Central memory CD8-positive, alpha-beta T cell (primary cell): ENCODE measurements at places on chromosomes 2 and 18.

- no peak for DNase-seq
These were observed 3.5 kb upstream of the THUMPD2 start for GRCh38 chr2:39782591-39782990.

GRCh38 chr2:239598732-239599090 is 197.9 kb upstream of the HDAC4 start:
- no peak for DNase-seq

DNA sequence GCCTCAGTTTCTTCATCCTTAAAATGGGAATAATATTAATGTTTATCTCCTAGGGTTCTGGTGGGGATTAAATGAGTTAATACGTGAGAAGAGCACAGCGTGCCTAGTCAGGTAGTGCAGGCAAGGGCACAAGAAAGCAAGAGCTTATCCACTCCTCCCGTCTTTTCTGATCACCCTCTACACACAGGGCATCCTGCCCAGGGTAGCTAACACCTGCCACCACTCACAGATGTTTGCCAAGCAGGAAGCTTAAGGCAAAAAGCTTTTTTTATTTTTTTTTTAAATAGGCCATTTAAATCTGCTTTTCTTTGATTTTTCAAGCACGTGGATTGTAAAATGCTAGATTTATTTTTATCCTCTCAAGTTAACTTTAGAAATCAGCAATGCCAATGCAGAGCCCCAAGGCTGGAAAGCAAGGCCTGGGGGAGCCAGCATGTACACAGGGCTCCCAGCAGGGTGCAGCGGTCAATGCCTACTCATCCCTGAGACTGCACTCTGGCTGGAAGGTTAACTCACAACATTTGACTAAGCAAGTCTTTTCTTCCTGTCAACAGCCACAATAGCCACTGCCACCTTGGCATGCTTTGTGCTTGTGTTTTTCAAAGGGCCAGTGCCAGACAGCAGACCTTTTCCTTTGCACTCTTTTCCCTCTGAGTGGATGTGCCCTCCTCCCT is 86.5 kb upstream of the ACAA2 start:
- DNase-seq, result no peak

GRCh38 chr2:202024871-202025270 is 8.8 kb upstream of the FZD7 start:
- DNase-seq, result no peak

DNA sequence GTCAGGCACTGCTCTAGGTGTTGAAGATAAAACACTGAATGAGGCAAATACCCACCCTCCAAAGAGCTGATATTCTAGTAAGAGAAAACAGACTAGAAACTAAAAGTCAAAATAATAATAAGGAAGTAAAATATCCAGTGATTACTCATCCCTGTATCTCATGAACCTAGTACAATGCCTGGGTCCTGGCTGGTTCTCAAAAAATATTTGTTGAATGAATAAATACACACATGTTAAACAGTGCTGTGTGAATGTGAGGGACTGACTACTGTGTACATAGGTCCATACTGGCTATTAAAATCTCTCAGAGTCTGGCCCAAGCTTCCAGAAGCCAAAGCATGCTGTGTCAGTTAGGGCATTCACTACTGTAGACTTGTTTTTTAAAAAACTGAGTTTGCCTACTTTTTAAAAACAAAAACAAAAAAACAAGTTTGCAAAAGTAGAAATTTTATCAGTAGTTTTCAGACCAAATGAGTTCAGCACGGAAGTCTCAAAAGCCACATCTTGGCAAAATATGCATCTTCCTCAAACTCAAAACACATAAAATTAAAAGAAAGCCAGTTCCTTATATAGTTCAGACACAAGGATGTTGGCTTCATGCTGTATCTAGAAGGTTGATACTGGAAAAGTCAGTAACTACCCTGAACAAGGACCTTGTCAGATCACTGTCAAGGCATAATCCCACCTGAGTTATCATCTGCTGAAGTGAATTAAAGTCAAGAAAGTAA is 136.2 kb downstream of the THADA start:
- no peak for DNase-seq
